ENCODE measurements at places on chromosomes 13 and 19.

- DNase-seq, result no peak
These were observed 80.7 kb upstream of the OLFM4 start for GRCh38 chr13:52947921-52948373.

DNA sequence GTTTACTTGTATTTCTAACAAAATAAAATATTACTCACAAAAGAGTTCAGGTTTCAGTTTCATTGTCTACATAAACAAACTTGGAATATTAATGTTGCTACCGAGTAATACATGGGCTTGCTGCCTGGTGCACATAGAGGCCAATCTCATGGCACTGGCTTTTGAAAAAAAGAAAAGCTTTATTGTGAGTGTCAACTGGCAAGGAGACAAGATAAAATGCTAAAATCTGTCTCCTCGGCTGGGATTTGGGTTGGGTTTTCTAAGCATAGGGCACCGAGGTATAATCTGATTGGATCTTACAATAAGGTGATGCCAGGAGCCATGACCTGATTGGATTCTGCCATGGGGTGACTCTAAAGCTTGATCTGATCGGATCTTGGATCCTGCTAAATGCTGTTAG is 1519.9 kb upstream of the MIR17HG start:
- no peak for DNase-seq

DNA sequence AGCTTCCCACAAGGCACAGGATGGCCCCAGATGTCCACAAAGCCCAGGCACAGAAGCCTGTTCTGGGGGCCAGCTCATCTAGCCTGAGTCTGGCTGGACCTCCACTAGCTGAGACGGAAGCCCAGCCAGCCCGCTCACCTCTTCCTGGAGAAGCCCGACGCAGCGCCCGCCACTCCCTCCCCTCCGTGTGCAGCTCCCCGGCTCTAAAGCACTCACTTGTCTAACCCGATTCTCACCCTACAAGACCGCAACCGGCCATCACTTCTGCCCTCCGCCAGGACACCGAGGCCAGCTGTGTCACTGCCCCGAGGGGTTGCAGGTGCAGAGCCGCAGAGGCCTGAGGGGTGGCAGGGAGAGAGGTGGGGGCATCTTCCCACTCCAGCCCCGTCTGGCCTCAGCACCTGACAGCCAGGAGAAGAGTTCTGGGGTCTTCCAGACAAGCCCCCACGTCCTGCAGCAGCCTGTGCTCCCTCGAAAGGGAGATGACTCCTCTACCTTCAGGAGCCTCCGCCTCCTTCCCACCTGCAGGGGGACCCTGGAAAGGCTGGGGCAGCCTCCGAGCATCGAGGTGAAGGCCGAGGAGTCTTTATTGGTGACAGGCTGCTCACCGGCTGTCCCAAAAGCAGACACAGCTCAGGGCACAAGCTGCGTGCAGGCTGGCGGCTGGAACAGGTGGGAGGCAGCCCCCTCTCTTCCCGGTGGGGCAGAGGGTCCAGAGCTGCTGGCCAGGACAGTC is 5.9 kb upstream of the DIRAS1 start:
- DNase-seq, result no peak

GRCh38 chr19:46383846-46384245 is 29.5 kb downstream of the CCDC8 start:
- DNase-seq, result no peak

DNA sequence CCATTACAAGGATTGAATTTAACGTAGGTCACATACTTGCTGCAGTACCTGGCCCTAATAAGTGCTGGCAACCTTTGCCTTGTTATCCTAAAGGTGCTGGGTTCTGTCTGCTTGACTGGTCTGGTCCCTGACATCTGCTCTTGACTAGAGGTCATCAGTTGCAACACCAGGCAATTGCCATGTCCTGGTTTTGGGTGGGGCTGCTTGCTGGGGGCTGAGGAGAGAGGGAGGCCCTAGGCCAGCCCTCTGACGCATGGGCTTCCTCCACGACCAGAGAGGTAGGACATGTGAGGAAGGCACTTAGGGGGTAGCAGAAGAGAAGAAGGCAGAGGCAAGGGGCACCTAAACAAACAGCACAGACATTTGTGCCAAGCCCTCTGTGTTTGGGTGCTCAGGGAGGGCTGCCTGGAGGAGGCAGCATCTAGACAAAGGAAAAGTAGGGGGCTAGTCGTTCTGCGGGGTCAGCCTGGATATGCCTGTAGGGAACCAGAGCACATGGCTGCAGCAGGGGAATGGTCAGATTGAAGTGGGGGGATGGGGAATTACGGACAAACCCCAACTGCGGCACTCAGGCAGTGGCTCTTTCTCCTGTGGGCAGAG is 21.7 kb downstream of the VSTM2B start:
- DNase-seq, result no peak

DNA sequence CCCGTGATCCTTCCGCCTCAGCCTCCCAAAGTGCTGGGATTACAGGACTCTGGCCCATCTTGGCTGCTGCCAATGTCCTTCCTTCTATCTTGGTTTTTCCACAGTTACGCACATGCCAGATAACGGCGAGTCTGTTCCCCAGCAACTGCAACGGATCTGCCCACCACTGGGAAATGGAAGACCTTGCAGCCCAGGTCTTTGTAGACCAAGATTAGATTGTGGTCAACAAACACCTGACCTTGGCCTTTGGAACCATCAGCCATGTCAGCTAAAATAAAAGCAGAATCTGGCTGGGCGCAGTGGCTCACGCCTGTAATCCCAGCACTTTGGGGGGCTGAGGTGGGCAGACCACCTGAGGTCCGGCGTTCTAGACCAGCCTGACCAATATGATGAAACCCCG is 10.4 kb upstream of the LDLR start:
- no peak for DNase-seq

GRCh38 chr13:114269281-114269770 is 12.1 kb upstream of the UPF3A start:
- peak; percentile 11 for DNase-seq

GRCh38 chr19:44924243-44924725 is 9.9 kb downstream of the APOC1 start:
- no peak for DNase-seq

DNA sequence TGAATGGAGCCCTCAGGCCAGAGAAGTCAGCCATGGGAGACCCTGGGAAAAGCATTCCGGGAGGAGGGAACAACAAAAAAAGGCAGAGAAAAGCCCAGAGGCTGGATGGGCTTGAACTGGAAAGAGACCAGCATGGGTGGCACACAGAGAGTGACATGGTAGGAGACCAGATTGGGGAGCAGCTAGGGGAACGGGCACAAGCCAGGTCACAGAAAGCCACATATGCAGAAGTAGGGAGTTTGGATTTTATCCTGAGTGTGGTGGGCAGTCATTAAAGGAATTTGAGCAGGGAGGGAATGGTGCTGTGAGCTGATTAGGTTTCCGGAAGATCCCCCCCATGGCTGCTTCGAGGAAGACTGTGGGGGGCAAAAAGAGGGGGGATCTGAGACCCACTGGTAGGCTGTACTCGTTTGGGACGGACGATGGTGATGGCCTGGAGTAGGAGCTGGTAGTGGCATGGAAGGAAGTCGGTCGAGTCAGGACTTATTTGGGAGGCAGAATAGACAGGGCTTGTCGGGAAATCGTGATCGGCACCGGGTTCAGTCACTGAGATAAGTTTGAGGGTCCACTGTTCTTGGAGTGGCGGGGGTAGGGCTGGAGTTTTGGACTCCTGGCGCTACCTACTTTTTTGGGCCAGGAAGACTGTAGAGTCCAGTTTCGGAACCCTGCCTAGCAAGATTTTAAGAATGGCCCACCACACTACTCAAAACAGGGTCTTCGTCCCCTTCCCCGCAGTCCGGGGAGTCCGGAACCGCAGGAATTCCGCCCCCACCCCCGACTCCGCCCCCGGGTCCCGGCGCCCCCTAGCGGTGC is 949 bp downstream of the SERTAD1 start:
- DNase-seq, result no peak

- DNase-seq, result peak; percentile 82
These were observed 18.5 kb downstream of the LYPD3 start for GRCh38 chr19:43446746-43447489.

DNA sequence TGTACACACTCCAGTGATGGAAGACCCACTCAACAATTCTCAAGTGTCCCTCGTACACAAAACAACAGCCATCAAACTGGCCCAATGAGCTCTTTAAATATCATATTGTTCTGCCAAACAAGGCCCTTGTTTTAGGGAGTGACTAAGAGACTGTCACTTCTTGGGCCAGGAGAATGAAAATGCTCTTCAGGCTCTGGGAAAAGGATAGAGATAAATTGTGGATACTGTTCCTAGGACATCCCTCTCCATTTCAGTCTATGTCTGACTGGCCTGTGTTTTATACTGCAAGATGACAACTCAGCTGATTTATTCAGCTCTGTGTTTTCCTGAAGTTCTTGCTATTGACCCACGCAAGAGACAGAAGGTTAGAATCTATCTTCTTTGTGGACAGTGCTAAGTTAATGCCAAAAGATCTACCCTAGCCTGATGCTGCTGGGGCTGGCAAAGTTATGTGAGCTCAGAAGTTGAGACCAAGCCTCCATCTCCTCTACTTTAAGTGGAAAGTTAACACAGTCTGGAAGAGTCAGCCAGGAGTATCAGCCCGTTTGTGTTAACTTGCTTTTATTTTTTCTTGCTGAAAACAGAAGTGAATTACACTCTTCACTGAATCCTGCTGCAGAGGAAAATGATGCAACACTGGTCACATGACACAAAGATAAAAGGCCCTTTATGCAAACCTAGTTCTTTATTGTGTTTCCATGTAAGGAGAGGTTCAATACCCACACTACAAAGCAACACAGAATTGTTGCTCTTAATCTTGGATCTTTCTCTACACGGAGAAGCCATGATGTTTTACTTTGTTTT is 14.6 kb downstream of the FRY start:
- no peak for DNase-seq

DNA sequence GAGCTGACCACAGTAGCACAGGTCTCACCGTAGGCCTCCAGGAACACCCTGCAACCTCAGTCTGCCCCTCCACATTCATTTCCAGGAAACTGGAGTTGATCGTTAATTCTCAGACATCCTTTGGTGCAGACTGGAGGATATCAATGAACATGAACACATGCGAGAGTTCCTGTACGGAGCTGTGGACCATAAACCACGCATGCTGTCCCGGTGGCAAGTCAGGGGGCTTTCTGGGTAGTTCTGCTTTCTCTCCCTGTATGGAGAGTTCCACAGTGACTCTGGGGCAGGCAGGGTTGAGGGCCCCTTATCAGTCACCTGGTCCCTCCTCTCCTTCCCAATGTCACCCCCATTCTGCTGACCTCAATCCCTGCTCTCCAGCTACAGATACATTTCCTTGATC is 55.5 kb upstream of the URI1 start:
- DNase-seq, result no peak

DNA sequence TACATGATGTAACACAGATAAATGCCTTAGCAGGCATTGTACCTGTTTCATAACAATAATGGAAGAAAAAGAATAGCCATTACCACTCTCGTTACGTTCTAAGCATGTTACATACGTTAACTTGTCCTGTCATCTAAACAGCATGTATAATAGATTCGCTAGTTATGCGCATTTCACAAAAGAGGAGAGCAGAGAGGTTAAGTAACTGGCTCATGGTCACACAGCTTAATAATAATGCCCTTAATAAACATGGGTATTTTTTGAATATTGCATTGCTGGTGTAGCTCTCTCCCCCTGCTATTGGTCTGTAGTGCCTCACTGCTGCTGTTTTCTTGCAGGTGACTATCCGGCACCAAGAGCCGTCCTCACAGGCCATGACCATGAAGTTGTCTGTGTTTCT is 188.3 kb upstream of the MAB21L1 start:
- no peak for DNase-seq

DNA sequence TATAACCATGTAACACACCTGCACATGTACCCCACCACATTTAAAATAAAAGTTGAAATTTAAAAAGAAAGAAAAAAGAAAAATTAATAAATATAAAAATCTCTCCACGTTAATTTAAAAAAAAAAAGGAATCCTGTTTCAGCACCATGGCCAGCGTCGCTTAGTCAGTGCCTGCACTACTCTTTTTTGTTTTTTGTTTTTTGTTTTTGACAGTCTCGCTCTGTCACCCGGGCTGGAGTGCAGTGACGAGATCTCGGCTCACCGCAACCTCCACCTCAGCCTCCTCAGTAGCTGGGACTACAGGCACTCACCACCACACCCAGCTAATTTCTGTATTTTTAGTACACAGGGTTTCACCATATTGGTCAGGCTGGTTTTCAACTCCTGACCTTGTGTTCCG is 835.9 kb downstream of the UQCRFS1 start:
- DNase-seq, result no peak

- DNase-seq, result peak; percentile 55
These were observed 607 bp upstream of the SYNE4 start for GRCh38 chr19:36009220-36009619.

DNA sequence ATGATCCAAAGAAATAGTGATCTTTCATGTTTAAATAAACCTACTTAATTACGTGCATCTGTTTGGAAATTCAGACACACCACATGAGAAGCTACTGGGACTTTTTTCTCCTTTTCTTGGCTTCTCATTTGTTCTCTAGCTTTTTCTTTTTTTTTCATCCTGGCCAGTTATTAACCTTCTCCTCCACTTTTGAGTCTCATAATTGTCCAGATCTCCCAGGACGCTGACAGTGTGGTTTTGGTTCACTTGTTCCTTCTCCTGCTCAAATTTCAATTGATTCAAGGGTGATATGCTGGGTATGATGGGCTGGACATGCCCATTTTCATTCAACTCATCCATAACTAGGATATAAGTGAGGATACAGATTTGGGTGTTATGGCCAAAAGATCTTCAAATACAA is 152.3 kb downstream of the TM9SF2 start:
- no peak for DNase-seq

GRCh38 chr13:44368062-44368591 is 5.5 kb upstream of the SERP2 start:
- no peak for DNase-seq

- DNase-seq, result no peak
These were observed 21.4 kb downstream of the CFAP97D2 start for GRCh38 chr13:114200399-114200911.

- DNase-seq, result no peak
These were observed 376.1 kb downstream of the LMO7 start for GRCh38 chr13:76012091-76012721.

DNA sequence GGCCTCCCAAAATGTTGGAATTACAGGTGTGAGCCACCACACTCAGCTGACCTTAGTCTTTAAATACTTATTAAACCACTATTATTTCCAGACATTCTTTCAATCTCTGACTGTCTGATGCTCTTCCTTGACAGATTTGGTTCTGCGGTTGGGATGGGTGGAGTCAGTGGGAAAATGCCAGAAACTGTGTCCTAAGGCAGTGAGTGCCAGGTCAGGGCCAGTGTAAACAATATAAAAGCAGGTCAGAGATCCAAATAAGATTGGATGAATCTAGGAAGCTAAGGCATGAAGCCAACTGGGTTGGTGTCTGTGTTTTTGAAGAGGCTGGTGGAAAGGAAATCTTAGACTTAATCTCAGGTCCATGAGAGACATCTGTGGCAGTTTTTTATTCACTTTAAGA is 74.7 kb downstream of the KLF5 start:
- DNase-seq, result no peak
